CD8-positive, alpha-beta T cell (primary cell): ENCODE measurements at places on chromosomes 6 and 20. TPM values are rescaled to one million over a fixed set of nuclear protein-coding genes. Genes with fewer than 3 reads are reported as not detected.

DNA sequence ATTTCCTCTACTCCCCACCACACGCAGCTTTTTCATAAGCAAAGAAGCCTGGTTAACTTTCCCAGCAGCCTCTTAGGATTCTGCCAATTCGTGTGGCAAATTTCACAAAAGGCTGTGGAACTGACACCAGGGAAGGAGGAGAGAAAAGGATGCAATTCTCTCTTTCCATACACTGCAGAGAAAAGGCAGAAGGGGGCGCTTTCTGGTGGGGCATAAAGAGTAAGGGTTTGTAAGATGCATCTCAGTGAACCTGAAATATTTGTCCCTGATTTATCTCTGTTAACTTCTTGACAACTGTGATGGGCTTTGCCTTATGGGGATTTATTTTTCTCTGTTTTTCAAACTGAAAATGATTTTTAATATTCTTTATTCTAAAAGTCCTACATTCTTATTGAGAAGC is 45.5 kb upstream of the GLP1R start:
- DNase-seq: no peak

GRCh38 chr6:136230219-136230853 is 19.8 kb downstream of the MTFR2 start:
- no peak for DNase-seq

DNA sequence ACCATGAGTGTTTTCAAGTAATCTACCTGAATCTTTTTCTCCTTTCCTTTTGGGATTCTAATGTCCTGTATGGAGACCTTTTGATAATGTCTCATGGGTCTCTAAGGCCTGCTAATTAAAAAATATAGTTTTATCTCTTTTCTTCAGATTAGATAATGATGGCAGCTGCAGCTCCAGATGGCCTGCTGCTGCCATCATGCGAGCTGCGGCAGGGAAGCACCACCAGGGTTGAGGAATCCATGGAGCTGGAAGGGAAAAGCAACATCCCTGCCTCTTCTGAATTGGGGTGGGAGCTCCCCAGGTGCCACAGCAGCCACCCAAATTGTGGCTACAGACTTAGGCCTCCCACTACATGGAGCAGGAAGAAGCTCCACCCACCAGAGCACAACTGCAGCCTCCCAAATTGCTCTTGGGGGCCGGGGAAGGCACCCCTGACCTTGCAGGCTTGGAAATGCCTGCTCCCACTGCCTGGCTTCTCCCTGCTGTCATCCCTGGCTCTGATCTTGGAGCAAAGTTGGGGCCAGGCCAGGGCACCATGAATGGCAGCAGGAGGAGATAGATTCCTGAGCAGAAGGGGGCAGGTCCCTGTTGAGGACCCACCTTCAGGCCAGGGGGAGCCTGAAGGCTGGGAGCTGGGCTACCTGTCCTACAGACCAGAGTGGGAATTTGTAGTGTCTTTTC is 189.6 kb upstream of the MAN1A1 start:
- no peak for DNase-seq

GRCh38 chr6:4891141-4891540 is 112.7 kb downstream of the RPP40 start:
- DNase-seq: no peak

GRCh38 chr6:13296536-13296997 is 31.8 kb downstream of the TBC1D7 start:
- DNase-seq: no peak

GRCh38 chr6:2259002-2259494 is 13.6 kb upstream of the GMDS start:
- no peak for DNase-seq

GRCh38 chr20:4344670-4345069 is 329.3 kb upstream of the RNF24 start:
- DNase-seq: no peak

Gene SIRPD
- total RNA-seq: not detected
